Omental fat pad (tissue), 4 donors: ENCODE measurements at places on chromosomes 11 and 22.

DNA sequence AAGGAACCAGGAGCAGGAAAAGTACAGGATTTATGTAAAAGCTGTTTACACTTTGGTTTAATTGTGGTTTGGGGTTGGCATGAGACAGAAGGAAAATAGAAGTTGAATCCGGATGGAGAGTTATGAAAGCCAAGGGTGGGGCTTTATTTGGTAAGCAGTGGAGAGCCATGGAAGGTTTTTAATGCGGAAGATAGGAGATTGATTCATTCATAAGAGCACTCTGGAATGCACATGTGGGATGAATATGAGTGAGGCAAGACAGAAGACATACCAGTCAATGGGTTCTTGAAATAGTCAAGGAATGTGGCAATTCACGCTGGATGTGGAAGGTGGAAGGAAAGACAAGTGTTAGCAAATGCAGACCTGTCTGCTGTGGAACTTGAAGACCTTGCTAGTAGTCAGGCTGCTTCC lies 9.3 kb upstream of the GLB1L3 start:
- DNase-seq, result no peak

DNA sequence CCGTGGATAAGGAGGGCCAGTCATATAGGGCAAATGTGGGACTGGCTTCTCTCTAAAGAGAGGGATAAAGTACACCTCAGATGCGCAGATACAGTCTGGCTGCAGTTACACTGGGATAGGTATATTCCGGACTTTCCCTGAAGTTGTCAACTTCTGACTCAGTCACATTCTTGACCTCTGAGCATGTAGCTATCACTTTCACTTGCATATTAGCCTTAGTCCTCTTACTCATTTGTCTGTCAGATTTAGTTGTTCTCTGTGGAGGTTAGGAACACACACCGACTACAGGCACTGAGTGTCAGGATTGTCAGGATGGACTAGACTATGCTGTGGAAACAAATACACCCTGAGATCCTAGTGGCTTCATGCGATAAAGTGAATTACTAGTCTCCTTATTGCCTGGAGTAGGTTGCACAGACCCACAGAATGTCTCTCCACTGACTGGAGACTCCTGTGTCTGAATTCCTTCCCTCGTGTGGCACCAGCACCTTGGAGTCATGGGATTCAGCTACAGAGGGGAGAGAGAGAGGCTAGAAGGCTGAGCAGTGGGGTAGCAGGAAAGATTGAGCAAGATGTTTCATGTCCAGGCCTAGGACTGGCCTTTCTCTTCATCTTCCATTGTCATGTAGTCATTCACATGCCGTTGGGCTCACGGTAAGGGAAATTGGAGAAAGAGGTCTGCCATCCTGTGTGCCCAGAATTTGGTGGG lies 654.3 kb downstream of the NTM start:
- no peak for DNase-seq

DNA sequence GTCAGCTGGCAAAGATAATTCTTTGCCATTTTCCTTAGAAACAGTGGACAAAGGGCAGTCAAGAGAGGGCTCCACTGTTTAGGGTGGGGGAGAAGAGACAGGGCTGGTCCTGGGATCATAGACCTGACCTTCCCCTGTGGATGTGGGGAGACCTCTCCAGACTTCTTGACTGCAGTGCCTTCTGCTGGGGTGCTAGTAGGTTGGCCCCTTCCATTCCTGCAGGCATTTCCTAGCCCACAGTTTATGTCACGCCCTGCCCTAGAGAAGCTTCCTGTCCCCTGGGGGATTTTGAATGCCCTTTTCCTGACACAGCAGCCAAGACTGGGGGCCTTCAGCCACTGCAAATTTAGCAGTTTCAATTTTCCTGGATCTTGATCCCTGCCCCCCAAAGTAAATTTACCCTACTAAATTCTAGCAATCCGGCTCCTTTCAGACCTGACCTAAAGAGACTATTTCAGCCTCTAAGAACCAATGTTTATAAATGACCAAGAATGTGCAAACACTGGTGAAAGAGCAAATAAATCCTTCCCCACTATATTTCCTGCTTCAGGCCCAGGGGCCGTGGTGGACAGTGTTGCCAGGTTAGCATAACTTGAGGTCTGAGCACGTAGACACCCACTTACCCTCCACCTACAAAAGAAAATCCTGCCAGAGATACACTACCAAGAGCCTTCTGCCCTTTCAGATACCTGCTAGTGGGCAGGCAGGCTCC lies 58.4 kb downstream of the PPFIBP2 start:
- DNase-seq, result no peak

DNA sequence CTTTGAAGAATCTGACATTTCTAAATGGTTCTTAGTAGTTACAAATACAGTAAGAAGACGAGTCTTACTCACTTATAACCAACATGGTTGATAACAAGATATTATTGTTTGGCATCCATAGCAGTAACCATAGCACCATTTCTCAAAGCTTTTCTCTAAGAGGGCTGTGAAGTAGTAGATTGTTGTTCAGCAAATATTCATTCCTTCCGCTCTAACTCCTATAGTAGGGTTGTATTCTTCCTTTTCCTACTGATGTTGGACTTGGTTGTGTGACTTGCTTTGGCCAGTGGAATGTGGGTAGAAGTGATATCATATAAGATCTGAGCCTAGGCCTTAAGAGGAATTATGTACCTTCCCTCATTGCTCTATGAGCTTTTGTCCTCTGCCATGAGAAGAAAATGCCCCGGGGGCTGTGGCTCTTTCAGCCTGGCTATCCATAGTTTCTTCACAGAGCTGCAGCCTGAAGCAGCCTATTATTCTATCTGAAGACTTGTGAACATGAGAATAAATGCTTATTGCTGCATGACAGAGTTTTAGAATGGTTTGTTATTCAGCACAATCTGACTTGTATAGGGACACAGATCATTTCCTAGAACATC lies 28.9 kb upstream of the ZBED5 start:
- no peak for DNase-seq

GRCh38 chr11:116607027-116607426 lies 165.8 kb downstream of the BUD13 start:
- DNase-seq, result no peak

DNA sequence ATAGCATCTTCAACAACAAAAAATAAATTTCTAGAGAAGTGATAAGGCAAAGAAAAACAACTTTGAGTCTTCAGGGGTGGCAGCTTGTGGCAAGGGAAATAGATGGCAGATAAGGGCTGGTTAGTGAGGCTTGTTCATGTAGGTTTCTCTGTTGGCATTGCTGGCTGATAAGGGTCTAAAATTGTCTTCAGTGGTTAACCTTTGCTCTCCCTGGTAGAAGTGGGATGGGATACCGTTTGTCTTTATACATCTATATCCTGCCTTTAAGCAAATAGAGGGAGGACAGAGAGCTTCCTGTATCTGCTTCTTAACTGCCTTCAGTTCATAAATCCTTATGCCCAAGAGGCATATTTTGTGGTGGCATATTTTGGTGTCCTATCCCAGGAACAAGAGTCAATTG lies 57.1 kb downstream of the TRAF6 start:
- DNase-seq, result no peak

DNA sequence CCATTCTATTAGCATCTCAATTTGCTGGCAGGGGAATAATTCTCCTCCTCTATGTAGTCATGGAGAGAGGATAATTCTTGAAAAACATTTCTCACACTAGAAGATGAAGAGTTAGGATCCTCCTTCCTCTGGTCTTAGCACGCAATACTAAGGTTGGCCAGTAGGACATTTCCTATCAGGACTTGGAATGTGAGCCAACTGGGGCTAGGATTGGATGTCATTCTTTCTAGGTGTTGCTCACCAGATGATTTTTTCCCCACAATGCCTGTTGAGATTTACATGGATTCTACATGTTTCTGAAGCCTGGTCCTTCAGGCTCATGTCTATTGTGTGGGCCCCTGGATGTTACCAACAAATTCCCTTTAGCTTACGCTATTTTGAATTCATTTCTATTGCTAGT lies 28.0 kb downstream of the SLN start:
- DNase-seq, result no peak

DNA sequence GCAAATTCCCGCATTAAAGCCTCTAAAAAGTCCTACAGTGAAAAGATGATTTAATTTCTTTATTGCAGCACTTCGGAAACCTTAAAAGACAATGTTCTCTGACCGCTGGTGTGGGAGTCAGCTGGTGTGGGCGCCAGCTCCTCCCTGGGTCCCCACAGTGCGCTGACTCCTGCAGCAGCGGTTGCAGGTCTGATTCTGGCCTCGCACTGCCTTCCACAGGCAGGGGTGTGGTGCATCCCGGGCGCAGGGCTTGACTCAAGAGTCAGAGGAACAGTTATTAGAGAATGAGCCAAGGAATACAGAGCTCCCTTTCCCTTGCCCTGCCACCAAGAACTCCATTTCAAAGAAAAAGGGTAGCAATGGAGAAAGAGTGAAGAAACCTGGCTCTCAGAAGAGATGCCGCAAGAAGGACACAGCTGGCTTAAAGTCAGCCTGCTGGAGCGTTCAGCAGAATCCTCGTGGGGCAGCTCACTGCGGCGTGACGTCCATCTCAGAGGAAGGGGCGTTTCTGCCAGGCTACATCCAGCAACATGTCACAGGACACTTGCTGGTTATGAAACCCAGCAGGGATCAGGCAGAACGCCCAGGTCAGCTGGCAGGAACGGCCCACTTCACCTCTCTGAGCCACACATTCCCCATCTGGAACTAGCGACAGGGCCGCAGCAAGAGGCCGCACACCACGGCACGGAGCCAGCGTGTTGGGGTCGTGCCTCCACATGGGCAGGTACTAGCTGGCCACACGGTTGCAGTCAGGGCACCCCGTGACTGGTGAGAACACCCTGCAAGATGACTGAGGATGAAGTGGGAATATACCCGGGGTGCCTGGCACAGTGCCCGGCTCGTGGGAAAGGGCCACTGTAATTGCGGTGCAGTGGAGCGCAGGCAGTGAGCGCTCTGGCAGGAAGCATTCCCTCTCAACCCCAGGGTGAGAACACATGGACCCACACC lies 18.1 kb upstream of the EFCAB6 start:
- DNase-seq, result no peak

GRCh38 chr11:58927393-58928106 lies 11.7 kb upstream of the GLYATL1 start:
- no peak for DNase-seq

- DNase-seq, result no peak
Measured at GRCh38 chr22:37309211-37310074, 27.1 kb downstream of the CYTH4 start.

DNA sequence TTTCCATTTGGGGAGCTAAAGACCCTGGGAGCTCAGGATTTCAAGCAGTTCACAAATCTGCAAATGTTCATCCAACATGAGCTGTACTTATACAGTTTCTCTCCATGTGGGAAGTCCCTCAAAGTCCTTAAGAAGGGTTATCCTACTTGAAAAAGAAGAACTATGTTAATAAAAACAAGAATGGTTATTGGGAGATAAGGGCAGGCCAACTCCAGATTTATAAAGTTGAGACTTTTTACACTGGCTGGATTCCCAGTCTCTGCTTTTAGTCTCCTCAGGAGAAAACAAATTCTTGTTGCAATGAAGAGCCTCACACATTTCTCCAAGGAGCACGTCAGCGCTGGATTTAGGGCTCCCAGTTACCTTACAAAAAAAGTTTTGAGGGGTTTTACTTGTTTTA lies 34.2 kb upstream of the CTTN start:
- no peak for DNase-seq

DNA sequence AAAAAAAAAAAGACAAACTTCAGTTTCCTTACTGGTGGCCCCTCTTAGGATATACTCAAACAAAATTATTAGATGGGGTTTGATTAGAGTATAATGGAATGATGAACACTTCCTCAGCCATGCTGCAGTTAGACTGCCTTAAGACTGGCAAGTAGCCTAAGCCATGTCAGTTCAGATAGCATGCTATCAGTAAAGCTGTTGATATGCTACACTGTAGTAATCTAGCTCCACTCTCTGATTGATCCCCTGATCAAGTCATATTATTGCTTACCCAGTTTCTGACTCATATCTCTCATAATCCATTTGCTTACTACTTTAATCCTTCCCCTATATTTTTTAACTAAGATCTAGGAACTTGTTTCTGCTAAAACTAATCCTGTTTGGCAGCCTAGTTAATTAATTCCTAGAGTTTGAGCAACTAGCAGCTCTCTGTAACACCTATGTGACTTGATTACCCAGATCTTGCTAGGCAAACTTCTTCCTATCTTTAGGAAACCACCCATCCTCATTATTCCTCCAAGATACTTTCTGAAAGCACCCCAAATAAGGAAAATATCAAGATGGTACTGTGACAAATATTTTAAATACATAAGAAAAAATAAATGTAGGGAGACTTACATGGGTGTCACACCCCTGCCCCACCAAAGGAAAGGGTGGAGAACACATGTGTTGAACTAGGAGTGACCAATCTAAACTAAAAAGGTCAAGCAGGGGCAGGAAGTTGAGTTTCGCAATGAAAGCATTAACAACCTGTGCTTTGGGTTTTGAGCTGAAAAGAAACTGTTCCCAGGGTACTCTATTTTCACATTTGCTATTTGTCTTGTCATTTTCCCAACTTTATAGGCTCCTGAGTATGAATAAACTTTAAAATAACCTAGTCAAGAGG lies 43.2 kb downstream of the PIK3C2A start:
- DNase-seq, result no peak

- DNase-seq, result no peak
Measured at GRCh38 chr22:35921777-35922176, 106.8 kb downstream of the RBFOX2 start.

DNA sequence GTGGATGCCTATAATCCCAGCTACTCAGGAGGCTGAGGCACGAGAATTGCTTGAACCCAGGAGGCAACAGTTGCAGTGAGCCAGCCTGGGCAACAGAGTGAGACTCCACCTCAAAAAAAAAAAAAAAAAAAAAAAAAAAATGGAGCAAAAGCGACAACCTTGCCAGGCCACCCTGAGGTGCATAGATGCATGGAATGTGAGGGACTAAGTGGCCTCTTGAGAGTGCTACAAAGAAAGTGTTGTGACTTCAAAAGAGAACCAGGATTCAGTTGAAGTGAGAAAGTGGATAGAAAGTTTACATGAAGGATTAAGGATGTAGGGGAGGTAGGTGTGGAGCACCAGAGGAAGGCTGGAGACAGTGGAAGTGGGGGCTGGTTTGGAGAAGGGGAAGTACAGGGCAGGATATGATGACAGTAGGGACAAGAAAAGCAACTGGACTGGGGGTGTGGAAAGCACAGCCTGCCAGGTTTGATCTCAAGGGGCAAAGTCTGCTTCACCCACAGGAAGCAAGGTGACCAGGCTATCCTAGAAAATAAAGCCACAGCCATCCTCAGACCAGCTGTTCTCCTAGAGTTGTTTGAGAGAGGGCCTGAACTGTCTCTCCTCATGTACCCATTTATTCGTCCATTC lies 36.0 kb upstream of the OLFML1 start:
- DNase-seq, result no peak

DNA sequence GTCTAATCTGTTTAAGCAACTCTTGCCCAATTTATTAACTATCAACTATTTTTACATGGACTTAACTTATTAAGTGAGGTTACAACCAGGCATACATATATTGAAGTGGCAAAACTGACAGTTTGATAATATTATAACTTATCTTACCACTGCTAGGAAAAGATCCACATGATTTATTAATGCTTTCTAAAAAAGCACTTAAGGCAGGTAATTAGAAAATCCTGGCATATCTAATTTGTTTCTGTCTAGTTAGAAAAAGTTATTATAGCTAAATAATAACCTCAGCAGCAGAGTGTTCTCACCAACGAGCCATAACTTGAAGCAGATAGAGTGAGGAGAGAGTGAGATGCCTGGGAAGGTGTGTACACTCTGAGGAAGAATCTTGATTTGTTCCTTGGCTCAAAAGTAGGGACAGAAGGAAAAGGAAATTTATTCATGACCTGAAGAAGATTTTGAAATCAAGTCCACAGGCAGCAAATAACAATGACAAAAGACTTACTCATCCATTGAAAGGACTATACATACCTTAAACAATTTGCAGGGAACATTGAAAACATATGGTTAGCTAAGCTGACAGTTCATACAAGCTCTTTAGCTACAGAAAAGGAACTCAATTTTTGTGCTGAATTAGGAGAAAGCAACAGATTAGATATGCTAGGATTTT lies 7.1 kb upstream of the MUC15 start:
- DNase-seq, result no peak
